ENCODE measurements at places on chromosomes 2 and 18.
A peak's percentile ranks its signal among the peaks of the same experiment; 100 is the strongest.

GRCh38 chr2:175004980-175005732 is at the start of gene CHN1:
TSS of gene CHN1 (minus strand) at chr2:175005381. CDS start at chr2:175004912, 469 bp downstream.
- peak; percentile 55 for DNase-seq

- no peak for DNase-seq
Measured at GRCh38 chr2:235148201-235149170, 196.7 kb downstream of the SH3BP4 start.

GRCh38 chr2:216633616-216634369 is 573 bp downstream of the IGFBP2 start:
- DNase-seq = no peak

- no peak for DNase-seq
Measured at GRCh38 chr18:5759194-5759593, 136.1 kb downstream of the TMEM200C start.

- no peak for DNase-seq
Measured at GRCh38 chr2:231685349-231686191, 22.8 kb upstream of the PTMA start.

- peak; percentile 17 for DNase-seq
Measured at GRCh38 chr18:9334329-9334972, at the start of gene TWSG1. TSS of gene TWSG1 (plus strand) at chr18:9334773. CDS start at chr18:9337230, 2,457 bp downstream.

DNA sequence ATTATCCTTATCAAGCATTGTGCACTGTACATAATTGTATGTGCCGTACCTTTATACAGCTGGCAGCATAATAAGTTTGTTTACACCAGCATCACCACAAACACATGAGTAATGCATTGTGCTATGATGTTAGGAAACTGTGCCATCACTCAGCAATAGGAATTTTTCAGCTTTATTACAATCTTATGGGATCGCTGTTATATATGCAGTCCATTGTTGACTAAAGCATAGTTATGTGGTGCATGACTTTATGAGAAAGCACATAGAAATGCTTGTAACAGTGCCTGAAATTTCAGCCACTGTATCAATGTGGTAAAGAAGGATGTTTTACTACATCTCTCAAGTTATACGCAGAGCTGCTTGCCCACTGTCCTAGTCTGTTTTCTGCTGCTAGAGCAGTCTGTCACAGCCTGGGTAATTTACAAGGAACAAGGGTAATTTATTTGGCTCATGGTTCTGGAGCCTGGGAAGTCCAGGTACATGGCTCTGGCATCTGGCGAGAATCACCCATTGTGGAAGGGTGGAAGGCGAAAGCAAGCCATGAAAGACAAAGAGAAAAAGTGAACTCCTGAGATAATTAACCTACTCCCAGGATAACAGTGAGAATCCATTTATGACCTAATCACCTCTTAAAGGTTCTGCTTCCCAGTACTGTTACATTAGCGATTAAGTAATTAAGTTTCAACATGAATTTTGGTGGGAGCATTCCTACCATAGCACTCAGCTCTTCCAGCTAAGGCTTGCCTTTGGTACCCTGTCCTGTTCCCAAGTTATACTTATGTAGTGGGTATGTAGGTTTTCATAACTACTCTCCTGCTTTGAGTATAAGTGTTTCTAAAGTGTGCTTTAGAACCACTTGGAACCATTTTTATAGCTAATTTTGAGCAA is 4.6 kb downstream of the MAP3K20 start:
- DNase-seq = no peak
